ENCODE measurements at places on chromosomes 11 and 22.
A peak's percentile ranks its signal among the peaks of the same experiment; 100 is the strongest.

- no peak for DNase-seq
Measured at GRCh38 chr11:132742929-132743328, 789.4 kb downstream of the OPCML start.

DNA sequence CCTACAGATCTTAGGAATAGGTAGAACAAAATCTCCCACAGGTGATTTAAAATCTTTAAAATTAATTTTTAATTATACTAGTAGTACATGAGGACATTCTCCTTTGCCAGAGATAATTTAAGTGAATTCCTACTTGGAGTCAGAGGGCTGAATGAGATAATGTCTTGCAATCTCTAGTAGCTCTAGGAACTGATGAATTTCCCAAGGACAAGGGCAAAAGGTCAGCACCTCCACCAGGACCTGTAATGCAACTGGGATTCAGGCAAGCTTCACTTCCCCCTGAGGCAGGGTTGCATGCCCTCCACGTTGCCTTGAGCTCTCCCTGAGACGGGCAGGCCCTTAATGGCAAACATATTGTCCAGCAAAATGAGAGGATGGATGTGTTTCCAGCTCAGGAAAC, 330.3 kb upstream of the PITPNB start:
- no peak for DNase-seq

DNA sequence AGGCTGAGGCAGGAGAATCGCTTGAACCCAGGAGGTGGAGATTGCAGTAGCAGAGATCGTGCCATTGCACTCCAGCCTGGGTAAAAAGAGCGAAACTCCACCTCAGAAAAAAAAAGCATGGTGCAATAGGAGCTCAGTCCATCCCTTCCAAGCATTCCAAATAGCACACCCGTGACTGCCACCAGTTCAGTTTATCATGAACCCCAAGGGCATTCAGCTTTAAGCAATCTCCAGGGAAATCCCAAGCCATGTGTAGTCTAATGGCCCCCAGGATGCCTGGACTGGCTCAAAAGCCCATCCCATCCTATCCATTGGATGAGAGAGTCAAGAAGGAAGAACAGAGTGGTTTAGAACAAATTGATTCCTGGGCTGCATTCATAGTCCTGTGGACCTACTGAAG, 16.2 kb downstream of the MICAL3 start:
- no peak for DNase-seq

DNA sequence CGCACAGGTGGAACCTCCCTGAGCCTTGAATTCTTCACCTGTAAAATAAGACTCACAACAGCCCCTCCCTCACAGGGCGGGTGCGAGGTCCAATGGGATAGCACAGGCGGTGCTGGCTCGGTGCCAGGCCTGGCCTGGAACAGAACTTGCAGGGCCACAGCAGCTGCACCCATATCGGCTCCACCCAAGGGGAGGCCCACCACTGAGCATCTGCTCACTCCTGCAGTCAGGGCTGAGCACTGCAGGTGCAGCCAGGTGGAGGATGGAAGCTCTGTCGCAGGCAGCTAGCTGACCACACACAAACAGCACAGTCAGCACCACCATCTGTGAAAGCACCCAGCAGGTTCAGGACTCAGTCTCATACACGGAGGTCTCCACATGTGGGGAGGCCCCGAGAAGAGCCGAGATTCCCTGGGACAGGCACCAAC, 19.6 kb downstream of the VPS37C start:
- DNase-seq = no peak

DNA sequence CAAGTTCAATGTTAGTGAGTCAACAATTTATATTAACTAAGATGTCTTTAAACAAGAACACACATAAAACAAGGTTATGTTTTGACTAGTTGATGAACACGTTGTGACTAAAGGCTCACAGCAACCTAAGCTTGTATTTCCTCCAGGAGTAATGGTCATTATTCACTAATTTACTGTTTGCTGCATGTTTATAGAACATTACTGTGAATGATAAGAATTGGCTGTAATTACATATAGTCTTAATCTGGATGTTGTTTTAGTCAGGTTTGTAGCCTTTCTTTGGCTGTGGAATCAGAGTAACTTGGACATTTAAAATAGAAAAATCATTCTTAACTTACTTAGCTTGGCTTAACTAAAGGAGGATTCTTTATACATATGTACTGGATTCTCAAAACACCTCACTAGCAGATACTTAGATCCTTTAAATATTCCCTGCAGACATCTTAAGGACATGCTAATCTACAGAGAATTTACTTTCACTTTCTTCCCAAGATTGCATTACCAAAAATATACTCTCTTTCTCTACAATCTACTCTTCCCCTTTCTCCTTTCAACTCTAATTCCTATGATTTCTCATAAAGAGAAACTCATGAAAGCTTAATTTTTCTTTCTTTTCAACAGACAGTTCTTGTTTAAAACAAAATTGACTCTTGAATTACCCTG, 319.7 kb upstream of the CTSC start:
- DNase-seq = no peak

- no peak for DNase-seq
Measured at GRCh38 chr11:87473174-87473573, 435.4 kb downstream of the TMEM135 start.

- no peak for DNase-seq
Measured at GRCh38 chr11:15882876-15883454, 473.4 kb downstream of the SOX6 start.

DNA sequence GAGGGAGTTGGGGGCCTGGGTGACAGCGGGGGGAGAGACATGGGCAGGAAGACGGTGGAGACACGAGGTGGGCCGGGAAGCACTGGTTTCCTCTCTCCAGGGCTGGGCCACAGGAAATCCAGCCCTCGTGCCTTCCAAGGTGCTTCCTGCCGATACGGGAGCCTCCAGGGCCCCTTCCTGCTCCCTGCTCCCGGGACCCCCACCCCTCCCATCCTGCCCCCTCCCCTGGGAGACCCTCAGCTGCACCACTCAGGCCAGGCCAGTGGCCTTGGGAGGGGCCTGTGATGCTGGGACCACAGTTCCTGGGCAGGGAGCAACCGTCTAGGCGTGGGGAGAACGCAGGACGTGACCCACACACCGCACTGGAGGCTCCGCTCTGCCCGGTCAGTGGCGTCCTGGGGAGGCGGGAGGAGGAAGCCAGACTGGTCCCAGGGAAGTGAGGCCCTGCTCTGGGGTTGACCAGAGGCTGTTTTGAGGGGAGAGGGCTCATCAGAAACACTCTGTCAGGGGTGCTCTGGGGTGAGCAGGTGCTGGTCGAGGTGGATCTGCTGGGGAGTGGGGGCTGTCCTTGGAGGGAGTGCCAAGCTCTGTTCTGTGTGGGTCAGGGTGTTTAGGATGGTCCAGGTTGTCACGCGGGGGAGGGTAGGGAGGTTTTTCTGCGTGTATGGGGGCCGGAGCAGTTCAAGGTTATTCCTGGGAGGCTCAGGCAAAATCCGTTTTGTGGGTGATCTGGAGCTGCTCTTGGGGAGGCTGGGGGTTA, at the start of gene SHANK3:
SHANK3 (plus strand) TSS at position 353 of the 760 bp plus-strand sequence.
- DNase-seq = no peak

GRCh38 chr11:44028401-44028800, 19.4 kb upstream of the ACCSL start:
- DNase-seq = no peak

GRCh38 chr11:115464269-115464668, 39.9 kb downstream of the CADM1 start:
- no peak for DNase-seq

DNA sequence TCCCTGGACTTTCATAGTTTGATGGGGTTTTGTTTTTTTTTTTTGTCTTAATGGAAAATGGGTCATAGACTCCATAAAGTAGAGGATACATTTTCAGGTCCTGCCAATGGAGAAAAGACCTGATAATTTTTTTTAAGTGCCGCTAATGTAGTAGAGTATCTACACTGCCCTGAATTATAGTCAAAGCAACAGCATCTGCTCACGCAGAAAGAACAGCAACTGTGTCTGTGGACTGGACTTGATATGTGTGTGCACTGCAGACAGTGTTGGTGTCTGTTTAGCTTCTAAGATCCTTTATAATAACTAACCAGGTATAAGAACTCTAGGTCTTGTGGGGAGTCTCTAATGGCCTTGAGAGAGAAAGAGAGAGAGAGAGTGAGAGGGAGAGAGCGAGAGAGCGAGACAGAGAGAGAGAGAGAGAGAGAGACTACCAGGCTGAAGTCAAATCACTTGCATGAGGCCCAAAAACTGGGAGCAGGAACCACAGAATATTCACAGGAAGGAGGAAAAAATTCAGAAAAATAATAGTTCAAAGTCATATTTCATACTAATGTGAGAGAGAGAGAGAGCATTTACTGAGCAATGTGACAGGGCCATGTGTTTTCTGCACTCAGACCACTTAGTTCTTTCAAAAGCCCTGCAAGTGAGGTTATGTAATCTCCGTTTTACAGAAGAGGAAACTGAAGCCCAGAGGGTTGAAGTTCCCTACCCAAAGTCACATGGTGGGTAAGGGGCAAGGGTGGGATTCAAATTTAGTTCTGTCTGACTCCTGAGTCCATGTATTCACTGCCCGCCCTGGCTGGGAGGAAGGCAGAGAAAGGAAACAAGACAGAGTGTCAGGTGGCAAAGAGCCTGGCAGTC, 8.6 kb upstream of the MIAT start:
- DNase-seq = no peak

GRCh38 chr22:43563571-43563970, 151.8 kb downstream of the MPPED1 start:
- no peak for DNase-seq

GRCh38 chr11:69299023-69299461, 5.1 kb downstream of the MYEOV start:
- DNase-seq = no peak

GRCh38 chr11:35419830-35420333, 524 bp upstream of the SLC1A2 start:
- no peak for DNase-seq

GRCh38 chr22:31086703-31087330, 5.7 kb downstream of the SMTN start:
- no peak for DNase-seq

DNA sequence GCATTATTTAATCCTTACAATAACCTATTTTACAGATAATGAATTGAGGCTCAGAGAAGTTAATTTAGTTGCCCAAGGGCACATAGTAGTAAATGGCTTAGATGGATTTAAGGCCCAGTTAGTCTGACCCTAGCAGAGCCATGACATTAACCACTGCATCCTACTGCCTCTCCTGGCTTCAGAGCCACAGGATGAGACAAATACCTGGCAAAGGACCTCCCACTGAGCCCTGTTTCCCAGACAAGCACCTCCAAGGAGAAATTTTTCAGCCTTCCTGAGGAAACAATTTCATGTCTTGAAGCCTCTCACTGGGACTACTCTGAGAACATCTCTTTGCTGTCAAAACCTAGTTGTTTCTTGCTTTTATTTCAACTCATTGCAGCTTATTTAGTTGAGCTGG, 28.4 kb downstream of the IZUMO1R start:
- DNase-seq = no peak

DNA sequence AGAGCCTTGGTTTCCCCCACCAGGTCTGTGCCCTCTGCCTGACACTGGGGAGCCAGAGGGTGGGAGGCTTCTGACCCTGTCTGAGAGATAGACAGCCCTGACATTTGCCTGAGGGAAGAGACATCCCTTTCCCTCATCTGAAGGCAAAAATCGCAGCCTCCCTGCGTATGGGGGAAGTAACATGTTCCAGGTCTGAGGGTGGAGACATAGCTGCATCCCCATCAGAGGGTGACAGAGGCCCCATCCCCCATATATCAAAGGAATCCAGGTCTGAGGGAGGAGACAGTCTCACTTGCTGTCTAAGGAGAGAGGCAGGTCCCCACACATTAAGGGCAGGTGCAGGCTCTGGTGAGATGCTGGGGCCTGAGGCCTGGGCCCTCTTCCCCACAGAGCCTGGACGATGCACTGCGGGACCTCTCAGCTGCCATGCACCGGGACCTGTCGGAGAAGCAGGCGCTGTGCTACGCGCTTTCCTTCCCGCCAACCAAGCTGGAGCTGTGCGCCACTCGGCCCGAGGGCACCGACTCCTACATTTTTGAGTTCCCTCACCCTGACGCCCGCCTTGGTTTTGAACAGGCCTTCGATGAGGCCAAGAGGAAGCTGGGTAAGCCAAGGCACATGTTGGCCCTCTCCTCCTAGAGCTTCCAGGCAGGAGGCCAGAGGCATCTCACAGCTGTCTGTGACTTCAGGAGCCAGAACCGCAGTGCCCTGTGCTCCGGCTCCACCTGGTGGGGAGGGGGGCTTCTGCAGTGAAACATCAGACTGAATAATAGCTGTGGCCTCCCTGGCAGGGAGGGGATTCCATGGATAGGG, 16.1 kb upstream of the RELT start:
- DNase-seq = peak; percentile 50

GRCh38 chr11:116689413-116690127, 83.2 kb downstream of the BUD13 start:
- no peak for DNase-seq

GRCh38 chr11:2317354-2318050, 15.7 kb downstream of the TSPAN32 start:
- DNase-seq = no peak

- no peak for DNase-seq
Measured at GRCh38 chr22:36136475-36136874, 24.1 kb downstream of the APOL3 start.

- DNase-seq = no peak
Measured at GRCh38 chr22:25782831-25783230, 40.8 kb downstream of the MYO18B start.

DNA sequence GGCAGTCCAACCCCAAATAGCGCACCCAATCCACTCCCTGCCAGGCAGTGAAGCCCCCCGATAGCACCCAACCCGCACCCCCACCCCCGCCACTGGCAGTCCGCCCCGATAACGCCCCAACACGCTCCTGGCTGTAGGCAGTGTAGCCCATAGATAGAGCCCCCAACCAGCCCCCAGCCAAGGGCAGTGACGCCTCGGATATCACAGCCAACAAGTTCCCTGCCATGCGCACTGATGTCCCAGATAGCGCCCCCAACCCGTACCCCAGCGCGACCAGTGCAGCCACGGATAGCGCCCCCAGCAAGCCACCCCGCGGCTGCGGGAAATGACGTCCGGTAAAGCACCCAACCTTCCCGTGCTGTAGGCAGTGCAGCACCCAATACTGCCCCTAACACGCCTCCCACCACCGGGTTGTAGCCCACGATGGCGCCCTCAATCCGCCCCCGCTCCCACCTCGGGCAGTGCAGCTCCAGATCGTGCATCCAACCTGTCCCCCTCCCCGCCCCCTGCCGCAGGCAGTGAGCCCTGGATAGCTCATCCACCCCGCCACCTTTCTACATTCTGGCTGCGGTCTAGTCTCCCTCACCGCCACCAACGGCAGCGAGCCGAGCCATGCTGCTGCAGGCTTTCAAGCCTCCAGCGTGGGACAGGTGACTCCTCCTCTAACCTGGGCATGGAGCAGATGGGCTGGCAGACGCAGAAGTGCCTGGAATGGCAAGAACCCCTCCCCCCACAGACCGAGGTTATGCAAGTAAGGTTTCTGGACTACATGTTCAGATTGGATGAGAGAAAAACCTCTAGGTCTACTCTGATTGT, 625 bp downstream of the RFPL2 start:
- DNase-seq = no peak

GRCh38 chr22:30305906-30306626, 16.8 kb upstream of the CASTOR1 start:
- DNase-seq = no peak

Measured in D721Med (cell line).